ENCODE measurements at places on chromosomes 7 and 10. TPM values are rescaled to one million over a fixed set of nuclear protein-coding genes. Genes with fewer than 3 reads are reported as not detected.

DNA sequence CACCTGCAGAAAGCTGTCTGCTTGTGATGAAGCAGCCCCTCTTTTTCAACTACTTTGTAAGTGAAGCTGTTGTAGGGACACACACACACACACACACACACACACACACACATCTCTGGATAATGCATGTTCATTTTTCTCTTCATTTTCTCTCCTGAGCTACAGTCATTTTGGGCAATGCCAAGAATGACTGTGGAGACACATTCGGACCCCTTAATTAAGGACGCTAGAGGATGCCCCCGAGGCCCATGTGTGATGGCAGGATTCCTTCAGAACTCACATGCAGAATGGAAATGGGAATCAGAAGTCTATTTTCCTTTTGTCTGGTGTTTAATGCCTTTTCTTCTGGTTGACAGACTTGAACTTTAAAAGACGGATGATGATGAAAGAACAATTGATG is 56.6 kb downstream of the CLRN3 start:
- DNase-seq: no peak

- no peak for DNase-seq
These were observed 5.2 kb downstream of the SFMBT2 start for GRCh38 chr10:7405637-7406036.

DNA sequence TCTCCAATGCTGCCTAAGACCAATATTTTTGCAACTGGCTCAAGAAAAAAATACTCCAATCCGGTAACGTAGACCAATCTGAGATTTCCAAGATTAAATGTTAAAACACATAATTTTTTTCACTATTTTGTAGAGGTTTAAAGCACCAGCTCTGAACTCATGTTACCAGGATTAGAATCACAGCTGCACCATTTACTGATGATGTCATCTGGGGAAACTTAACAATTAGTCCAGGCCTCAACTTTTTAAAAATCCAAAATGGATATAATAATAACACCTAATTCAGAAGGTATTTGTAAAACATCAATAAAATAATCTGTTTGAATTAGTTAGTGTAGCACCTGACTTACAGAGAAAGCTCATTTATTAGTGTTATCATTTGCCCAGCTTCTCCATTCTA is 14.4 kb downstream of the PON1 start:
- no peak for DNase-seq

DNA sequence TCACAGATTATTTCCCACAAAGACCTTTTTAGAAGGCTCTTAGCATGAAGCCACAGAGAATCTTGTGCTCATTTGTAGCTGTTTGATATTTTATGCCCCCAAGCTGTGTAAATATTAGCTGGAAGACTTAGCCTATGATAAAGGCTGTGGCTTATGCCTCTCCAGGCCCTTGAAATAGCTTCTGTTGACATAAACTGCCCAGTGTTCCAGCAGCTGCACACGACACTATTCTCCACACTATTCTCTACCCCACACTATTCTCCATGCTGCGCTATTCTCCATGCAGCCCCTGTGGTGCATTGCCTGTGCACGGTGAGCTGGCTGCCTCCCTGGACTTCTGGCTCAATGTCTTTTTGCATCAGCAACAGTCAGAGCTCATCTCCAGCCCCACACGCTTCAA is 13.1 kb downstream of the DDC start:
- DNase-seq: no peak

DNA sequence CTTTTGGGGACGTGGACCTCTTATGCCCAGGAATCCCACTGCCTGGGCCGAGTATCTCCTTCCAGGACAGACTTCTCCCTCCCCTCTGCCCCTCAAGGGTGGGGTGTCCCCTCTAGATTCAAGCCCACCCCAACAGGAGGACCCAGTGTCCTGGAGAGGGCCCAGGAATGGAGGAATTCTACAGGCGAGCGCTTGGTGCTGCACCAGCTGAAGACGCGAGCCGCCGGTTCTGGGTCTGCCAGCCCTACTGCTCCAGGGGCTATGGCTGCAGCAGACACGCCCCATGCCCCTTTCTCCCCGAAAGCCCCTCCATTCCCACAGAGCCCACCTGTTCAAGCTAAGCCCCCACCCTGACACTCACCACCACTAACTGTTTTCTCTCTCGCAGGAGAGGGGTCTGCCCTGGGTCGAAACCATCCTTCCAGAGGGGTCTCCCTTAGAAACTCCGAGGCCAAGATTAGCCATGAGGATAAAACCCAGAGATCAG is 8.6 kb downstream of the CRYGN start:
- no peak for DNase-seq

- no peak for DNase-seq
These were observed 62.9 kb downstream of the FGFR2 start for GRCh38 chr10:121535381-121535780.

GRCh38 chr10:17693009-17693408 is 49.1 kb downstream of the STAM start:
- no peak for DNase-seq

Gene EGFR
- total RNA-seq: 4.6 TPM

Gene TAS2R5
- not detected for total RNA-seq

Gene SPAM1
- not detected for total RNA-seq

Gene LBX1
- total RNA-seq: not detected

Gene OR2F1
- not detected for total RNA-seq
